ENCODE measurements at places on chromosomes 13 and 19.

GRCh38 chr19:15025217-15025616, 24.1 kb upstream of the CASP14 start:
- no peaks in the 10 kb centered on the region for H3K27me3 ChIP-seq
- H3K36me3 ChIP-seq: no peaks in the 10 kb centered on the region
- DNase-seq: peak; percentile 40
- H3K4me1 ChIP-seq: no peaks in the 10 kb centered on the region
- no peak overlapping the region for H3K4me3 ChIP-seq

DNA sequence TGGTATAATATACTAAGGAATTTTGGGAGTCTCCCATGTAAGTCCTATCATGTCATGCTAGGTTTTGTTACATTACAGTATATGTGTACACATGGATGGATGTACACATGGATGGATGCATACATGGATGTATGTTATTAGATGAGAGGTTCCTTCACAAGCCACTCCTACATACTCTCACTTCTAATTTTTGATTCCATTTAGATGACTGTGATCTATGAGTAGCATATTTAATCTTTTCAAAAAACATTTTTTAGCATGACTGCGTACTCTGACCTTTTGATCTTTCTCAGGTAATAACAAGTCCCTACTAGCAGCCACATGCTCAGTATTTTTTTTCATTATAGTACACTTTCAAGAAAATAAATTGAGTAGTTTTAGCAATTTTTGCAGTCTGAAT, 441.8 kb downstream of the SLITRK1 start:
- H3K4me3 ChIP-seq: no peak overlapping the region
- no peaks in the 10 kb centered on the region for H3K4me1 ChIP-seq
- DNase-seq: no peak
- H3K36me3 ChIP-seq: no peaks in the 10 kb centered on the region
- no peaks in the 10 kb centered on the region for H3K27me3 ChIP-seq

GRCh38 chr13:47990920-47991466, 10.1 kb downstream of the SUCLA2 start:
- H3K36me3 ChIP-seq: peaks cover 48% of the 10 kb centered on the region
- no peaks in the 10 kb centered on the region for H3K27me3 ChIP-seq
- DNase-seq: no peak

GRCh38 chr19:48059331-48059730, 15.5 kb upstream of the CABP5 start:
- H3K4me3 ChIP-seq: no peak overlapping the region
- DNase-seq: no peak
- H3K27ac ChIP-seq: no peak overlapping the region
- no peaks in the 10 kb centered on the region for H3K36me3 ChIP-seq

GRCh38 chr13:106568299-106569003, 514 bp upstream of the ARGLU1 start:
- peak overlapping the region; percentile 87 for H3K27ac ChIP-seq
- peaks cover 46% of the 10 kb centered on the region for H3K4me1 ChIP-seq
- no peak for DNase-seq
- peak overlapping the region; percentile 82 for H3K4me3 ChIP-seq

DNA sequence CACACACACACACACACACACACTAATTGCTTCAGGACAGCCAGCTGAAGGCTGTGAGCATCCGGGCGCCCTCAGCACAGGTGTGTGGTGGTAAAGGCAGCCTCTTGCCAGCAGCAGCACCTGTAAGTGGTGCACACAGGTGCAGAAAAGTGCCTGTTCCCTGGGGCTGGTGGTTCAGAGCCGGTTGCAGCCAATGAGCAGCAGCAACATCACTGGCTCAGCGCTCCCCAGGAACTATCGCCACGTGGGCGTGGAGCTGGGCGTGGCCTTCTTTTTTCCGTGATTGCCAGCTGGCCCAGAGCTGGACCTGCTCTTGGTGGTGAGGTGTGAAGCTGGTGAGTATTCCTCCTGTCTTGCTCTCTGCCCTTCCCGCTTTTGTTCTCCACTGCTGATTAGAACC, at the start of gene NLRP5:
Gene NLRP5 (plus strand): TSS at position 289 of the 400 bp plus-strand sequence.
- H3K36me3 ChIP-seq: no peaks in the 10 kb centered on the region
- H3K4me1 ChIP-seq: no peaks in the 10 kb centered on the region
- H3K27me3 ChIP-seq: no peaks in the 10 kb centered on the region
- no peak within 1 kb of the TSS for H3K27ac ChIP-seq
- H3K4me3 ChIP-seq: no peak within 1 kb of the TSS
- DNase-seq: no peak

DNA sequence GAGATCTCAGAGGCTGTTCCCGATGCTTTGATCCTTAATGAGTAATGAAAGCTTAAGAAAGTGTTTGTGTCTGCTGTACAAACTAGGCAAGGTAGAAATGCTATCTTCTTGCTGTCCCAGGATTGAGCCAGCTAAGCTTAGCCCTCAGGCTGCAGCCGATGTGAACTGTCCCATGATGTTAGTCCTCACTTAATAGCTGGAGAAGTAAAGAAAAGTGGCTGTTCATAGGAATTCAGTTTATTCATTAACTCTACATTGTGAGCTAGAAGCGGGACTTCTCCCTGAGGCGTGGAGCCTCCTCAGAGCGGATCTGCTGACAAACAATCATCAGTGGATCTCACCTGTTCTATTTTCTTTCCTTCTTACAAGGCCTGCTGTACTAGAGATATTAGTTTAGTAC, 10.1 kb upstream of the GSX1 start:
- no peaks in the 10 kb centered on the region for H3K4me1 ChIP-seq
- no peaks in the 10 kb centered on the region for H3K36me3 ChIP-seq
- no peak overlapping the region for H3K4me3 ChIP-seq
- peaks cover 6% of the 10 kb centered on the region for H3K27me3 ChIP-seq

Measured in B cell (primary cell).